ENCODE measurements at places on chromosomes 11 and 22.

DNA sequence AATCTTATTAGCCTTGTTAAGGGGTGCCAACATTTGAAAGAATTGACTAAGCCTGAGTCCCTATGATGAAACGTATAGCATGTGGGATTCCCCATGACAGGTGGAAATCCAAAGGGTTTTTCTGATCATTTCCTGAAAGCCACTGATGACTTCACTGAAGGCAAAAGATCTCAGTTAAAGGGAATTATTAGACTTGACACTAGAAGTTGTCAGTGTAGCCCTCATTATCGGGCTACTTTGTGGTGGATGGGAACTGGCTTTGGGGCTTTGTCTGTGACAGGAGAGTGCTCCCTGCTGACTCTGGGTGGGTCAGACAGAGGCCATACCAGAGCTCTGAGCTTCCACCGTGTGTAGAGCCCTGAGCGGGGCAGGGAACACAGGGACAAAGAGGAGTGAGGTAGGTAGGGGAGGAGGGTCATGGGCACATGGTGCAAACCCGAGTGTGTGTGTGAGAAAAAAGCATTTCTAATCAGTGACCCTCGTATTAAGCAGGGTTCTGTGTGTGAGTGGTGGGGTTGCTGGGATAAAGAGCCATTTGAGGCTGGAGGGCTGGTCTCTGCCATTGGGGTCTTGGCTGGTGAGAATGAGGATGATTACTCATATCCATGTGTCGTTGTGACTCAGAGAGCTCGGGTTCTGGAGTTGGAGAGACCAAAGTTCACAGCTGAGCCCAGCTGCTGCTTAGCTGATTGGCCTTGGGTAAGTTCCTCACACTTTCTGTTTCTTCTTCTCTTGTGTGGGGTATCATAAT lies 101.1 kb downstream of the GRIK4 start:
- no peak for DNase-seq

DNA sequence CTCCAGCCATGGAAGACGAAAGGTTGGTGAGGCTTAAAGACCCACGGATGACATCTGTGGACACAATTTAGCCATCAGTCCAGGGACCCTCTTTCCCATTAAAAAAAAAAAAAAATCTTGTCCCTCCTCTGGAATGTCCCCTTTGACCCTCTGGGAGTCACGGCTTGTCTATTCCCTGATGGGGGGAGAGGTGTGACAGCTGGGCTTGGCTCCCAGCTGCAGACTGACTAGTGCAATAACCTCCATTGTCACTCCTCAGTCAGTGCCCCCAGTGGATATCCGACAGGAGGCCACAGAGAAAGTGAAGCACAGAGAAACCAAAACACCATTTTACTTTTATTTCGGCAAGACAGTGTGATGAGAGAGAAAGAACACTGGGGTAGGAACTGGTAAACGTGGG lies 2.7 kb upstream of the VSIG2 start:
- no peak for DNase-seq

DNA sequence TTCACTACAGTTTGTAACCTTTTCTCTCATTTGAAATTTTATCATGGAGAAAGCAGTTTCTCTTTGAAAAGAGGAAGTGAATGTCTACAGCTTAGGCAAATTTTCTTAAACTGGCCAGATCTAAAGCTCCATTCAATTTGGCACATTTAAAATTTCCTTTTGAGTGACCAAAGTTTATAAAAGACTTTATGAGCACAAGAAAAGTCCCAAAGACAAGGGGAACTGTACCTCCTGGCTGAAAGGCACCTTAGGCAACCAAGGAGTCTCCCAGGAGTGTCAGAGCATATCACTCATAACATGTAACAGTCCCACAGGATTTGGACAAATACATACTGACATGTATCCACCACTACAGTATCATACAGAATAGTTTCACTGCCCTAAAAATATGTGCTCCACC lies 41.3 kb downstream of the NARS2 start:
- DNase-seq, result no peak

- DNase-seq, result no peak
Observed at GRCh38 chr11:120203626-120204025, 7.2 kb upstream of the OAF start.

- no peak for DNase-seq
Observed at GRCh38 chr11:65053827-65054508, 4.4 kb downstream of the NAALADL1 start.

DNA sequence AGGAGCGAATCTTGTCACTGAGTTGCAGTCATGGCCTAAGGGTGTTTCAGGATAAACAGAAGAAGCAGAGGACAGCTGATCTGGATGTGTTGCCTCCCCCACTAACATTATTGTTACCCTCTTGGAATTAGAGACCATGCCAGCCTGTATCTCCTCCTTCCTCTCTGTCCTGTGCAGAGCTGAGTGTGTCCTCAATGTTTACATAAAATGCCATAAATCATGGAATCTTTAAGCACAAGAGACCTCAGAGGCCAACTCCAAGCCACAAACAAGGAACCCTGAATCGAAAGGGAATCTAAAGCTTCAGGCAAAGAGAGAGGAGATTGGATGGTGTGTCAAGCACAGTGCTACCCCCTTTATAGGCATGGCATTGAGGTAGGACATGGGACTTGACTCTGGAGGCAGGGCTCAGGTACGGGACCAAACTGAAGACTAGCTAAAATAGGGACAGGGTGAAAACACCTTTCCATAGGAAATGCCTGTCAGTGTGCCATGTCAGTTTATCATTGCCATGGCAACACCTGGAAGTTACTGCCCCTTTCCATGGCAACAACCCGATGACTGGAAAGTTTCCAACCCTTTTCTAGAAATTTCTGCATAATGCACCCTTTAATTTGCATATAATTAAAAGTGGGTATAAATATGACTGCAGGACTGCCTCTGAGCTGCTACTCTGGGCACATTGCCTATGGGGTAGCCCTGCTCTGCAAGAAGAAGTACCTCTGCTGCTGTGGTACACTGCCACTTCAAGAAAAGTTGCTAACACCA lies 489.7 kb downstream of the MIAT start:
- DNase-seq, result no peak

- no peak for DNase-seq
Observed at GRCh38 chr11:134356656-134357544, 25.1 kb downstream of the GLB1L2 start.

DNA sequence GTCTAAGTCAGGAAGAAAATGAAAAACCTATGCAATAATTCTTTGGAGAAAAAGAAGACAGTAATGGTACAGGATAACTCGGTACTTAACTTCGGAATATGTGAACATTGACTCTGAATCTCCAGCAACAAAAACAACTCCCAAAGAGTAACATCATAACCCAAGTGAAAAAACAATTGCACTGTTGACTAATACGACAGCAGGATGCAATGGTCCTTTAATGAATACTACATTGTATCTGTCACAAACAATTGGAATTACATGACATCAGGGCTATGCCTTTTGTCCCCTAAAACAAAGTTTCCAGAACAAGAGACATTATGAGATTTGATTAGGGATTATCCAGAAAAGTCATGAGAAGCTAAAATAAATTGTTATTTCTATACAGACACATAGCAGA lies 1065.9 kb downstream of the LRRC4C start:
- DNase-seq, result no peak

DNA sequence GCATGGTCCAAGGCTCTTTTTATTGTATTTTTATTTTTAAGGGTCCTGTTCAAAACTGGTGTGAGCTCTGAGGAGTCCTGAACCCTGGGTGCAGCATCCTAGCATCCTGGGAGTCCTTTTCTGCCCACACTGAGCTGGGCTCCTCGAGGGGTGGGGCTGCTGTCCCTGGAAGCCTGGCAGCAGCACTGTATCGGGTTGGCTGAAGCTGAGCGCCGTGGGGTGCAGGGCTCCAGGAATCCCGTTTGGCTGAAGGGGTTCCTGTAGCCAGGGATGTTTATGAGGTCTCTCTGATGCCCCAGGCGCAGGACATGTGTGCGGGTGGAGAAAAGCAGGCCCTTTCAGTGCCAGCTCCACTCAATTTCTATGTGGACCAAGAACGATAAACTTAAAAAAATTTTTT lies 95.4 kb downstream of the MPPED1 start:
- no peak for DNase-seq

- no peak for DNase-seq
Observed at GRCh38 chr11:13386567-13386966, 76.5 kb downstream of the BTBD10 start.

DNA sequence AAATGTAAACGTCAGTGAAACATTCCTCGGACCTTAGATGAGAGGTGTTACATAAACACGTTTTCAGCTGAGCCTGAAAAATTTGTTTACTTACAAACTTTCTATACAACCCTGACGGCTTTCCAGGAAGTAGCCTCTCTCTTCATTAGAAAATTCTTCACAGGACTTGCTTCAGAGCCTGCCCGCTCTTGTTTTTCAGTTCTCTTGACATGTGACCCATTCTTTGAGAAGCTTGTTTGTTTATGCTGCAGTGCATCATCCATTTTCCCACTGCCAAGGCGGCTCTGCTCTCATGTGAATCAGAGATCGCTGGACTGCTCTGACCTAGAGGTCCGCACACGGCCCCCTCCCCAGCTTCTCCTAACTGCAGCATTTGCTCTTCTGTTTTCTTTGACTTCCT lies 47.9 kb upstream of the ARHGAP42 start:
- no peak for DNase-seq

- DNase-seq, result peak; percentile 35
Observed at GRCh38 chr11:77101043-77101537, 1.6 kb upstream of the OMP start.

- DNase-seq, result no peak
Observed at GRCh38 chr11:106879029-106879428, 139.2 kb downstream of the GUCY1A2 start.

DNA sequence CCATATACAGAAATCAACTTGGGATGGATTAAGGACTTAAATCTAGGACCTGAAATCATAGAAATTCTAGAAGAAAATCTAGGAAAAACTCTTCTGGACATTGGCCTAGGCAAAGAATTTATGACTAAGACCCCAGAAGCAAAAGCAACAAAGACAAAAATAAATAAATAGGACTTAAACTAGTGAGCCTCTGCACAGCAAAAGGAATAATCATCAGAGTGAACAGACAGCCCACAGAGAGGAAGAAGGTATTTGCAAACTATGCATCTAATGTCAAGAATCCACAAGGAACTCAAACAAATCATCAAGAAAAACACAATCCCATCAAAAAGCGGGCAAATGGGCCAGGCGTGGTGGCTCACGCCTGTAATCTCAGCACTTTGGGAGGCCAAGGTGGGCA lies 32.4 kb downstream of the TTC28 start:
- no peak for DNase-seq

DNA sequence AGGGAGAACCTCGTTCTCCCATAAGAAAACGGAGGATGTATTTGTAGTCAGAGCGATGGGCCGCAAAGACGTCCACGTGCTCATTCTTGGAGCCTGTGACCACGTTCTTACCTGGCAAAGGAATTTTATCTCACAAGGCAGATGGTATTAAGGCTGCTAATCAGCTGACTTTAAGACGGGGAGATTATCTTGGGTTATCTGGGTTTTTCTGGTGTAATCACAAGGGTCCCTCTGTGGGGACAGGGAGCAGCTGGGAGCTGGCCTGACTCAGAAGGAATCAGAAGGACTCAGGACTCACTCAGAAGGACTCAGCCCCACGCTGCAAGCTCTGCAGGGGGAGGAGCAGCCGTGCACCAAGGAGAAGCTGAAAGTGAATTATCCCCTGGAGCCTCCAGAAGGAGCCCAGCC lies 7.5 kb upstream of the SIGIRR start:
- no peak for DNase-seq

DNA sequence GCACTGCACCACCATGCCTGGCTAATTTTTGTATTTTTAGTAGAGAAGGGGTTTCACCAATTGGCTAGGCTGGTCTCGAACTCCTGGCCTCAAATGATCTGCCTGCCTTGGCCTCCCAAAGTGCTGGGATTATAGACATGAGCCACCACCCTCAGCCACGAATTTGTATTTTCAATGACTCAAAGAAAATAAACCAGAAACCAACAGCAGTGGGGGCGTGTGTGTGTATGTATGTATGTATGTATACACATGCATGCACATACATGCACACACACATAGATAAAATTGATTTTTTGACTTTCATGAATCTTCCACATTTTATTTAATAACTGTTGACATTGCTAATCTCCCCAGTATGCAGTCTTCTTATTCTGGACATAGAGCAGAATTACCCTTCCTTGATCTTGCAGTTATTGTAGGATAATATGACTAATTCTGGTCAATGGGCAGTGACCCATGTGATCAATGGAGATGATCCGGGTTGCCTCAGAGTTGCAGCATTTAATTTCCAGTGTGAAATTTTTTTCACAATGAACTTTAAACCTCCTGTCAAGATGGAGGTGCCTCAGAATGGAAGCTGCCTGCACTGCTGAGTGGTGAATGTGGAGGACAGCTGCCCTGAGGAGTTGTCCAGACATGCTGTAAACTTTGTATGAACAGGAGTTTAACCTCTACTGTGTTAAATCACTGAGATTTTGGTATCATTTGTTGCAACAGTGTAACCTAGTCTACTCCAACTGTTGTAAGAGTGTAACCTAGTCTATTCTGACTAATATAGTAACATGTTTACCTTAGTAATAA lies 12.8 kb upstream of the PTPN5 start:
- no peak for DNase-seq

DNA sequence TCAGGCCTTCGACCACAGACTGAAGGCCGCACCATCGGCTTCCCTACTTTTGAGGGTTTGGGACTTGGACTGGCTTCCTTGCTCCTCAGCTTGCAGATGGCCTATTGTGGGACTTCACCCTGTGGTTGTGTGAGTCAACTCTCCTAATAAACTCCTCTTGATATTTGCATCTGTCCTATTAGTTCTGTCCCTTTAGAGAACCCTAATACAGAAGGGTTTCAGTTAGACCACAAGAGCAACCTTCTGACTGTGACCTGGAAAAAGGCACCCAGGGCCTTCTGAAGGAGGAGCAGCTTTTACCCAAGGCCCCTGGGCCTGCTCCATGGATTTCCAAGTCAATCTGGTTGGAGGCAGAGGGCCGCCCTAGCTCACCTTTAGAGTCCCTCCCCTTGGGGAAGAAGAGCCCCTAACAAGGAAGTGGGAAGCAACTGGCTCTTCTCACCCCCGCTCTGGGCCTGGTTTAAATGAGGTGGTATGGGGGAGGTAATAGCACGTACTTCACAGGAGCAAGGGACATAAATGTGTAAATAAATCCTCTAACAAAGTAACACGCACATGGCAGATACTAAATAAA lies 11.2 kb upstream of the CHST1 start:
- no peak for DNase-seq

DNA sequence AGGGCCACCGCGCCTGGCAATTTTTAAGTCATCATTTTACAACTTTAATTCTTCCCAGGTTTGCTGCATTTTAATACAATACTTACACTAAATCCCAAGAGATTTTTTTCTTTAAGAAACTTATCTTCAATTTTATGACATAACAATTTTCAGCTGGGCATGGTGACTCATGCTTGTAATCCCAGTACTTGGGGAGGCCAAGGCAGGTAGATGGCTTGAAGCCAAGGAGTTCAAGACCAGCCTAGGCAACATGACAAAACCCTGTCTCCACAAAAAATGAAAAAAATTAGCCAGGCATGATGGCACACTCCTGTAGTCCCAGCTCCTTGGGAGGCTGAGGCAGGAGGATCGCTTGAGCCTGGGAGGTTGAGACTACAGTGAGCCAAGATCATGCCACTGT lies 38.8 kb downstream of the CLDN25 start:
- no peak for DNase-seq

GRCh38 chr22:37453696-37454095 lies 26.4 kb upstream of the ELFN2 start:
- no peak for DNase-seq

- DNase-seq, result no peak
Observed at GRCh38 chr11:42589286-42589685, 722.5 kb upstream of the API5 start.

Measured in GDM1 (cell line).